CD4-positive, alpha-beta T cell treated with Interferon alpha-2 for 1 hour (primary cell): ENCODE measurements at places on chromosomes 2 and 18.

DNA sequence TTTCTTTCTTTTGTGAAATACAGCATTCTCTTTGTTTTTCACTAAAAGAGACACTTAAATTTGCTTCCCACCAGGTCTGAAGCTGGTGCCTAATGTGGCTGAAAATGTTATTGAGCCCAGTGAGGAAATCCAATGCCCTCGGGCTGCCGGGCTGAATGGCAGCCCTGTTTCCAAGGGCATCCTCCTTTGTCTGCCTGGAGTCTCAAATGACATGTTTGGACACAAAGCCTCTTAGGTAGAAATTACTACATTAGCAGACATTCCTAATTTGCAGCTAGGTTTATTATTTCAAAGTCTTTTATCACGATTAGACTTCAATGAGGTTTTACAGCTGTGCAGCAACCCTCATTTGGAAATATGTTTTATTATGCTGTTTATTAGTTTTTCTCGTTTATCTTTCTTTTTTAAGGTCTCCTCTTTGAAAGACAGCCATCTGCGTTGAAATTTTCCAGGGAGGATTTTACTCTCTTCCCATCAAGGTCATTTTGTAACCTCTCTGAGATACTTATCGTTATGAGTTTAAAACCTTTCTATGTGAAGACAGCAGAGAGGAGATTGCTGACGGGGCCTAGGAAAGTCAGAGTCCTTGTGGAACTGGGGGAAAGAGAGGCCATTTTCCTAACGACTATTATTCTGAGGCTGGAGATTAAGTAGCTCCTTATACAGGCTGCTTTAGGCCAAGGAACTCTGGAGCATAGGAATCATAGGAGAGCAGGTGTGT is 59.0 kb upstream of the ZNF532 start:
- DNase-seq = no peak

- DNase-seq = no peak
These were observed 35.5 kb upstream of the CD28 start for GRCh38 chr2:203670939-203671338.

DNA sequence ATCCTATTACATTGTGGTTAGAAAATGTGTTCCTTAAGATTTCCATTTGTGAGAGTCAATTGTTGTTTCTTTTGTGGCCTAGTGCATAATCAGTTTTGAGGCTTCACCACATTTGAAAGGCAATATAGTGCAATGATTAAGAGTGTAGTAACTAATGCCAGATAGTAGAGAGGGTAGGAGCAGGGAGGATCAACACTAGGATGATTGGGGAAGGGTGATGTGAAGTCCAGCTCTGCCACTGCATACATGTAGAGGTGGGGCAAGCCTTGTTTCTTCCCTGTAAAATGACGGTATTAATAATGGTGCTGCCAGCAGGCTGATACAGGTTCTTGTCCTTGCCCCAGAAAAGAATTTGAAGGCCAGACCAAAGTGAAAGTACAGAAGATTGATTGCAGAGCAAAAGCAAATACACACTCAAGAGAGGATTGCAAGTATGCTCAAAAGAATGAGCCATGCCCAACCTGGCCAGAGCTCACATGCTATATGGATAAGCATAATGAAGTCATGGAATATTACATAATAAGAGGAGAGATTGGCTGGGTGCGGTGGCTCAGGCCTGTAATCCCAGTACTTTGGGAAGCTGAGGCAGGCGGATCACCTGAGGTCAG is 8.0 kb downstream of the SP100 start:
- DNase-seq = no peak

DNA sequence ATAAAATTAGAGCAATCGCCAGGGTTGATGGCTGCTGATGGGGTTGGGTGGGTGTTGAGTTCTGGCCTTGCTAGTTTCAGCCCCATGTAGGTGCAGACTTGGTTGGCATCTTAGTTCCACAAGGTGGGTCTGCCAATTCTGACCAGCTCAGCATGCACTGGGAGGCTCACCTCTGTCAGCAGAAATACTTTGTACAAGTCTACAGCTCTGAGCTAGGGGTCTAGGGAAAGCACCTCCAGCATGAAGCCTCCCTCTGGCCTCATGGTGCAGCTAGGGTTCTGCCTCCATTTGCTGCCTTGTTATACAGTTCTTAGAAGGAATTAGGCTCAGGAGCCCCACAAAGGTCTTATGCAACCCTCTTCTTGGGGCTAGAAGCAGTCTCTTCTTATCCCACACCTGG is 278.9 kb upstream of the HDAC4 start:
- DNase-seq = no peak

DNA sequence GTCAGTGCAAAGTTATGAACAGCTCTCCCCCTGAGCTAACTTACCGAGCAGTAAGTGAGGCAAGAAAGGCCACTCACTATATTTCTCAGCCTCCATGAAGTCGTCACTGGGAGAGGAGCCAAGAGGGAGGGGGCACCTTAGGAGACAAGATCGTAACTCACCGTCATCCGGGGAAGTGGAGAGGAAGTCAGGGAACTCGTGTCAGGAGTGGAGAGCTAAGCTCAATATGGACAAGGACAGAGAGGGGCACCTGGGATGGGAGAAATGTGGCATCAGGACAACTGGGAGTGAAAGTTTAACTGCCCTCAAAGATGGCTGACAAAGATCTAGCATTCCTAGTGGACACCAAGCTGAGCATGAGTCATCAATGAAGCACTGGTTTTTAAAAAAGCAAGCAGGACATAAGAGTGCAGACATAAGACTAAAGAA is 37.1 kb downstream of the BCL11A start:
- no peak for DNase-seq
